DMS 273 treated with DMSO at 0.1 percent for 48 hours (cell line): ENCODE measurements at places on chromosomes 7 and 10.
A peak's percentile ranks its signal among the peaks of the same experiment; 100 is the strongest.

DNA sequence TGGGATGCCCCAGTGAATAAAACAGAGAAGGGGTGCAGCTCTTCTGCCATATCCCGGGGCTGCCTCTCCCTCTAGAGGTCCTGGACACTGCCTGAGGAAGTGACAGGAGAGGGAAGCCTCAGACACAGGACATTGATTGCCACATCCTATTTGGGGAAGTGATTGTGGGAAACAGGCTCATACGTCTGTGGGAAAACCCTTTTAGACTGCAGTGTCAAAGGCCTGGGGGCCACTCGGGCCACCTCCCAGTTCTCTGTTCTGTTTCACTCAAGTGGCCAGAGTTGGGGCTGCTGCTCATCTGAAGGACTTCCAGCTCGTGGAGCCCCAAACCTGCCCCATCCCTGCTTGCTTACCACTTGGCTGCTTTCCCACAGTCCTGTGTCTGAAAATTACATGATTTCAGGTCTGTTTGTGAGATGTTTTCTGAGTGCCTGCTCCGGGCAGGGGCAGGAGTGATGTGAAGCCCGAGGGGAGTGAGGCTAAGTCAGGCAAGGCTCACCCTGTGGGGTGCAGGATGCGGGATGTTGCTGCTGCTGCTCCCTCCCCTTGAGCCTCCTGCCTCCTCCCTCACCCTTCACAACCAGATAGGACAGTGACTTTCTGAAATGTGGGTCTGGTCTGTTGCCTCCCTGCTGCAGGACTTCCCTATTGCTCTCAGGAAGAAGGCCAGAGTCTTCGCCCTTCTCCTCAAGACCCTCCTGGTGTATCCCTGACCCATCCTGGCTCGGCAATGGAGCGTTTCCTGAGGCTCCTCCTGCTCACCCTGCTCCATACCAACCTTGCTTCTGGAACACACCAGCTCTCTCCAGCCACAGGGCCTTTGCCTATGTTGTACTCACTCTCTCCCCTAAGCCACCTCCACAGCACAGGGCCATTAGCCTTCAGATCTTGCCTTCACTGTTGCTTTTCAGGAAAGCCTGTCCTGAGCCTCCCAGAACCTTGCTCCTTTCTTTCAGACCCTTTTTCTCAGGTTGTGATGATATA lies 58.4 kb downstream of the NEURL1 start:
- DNase-seq = no peak

DNA sequence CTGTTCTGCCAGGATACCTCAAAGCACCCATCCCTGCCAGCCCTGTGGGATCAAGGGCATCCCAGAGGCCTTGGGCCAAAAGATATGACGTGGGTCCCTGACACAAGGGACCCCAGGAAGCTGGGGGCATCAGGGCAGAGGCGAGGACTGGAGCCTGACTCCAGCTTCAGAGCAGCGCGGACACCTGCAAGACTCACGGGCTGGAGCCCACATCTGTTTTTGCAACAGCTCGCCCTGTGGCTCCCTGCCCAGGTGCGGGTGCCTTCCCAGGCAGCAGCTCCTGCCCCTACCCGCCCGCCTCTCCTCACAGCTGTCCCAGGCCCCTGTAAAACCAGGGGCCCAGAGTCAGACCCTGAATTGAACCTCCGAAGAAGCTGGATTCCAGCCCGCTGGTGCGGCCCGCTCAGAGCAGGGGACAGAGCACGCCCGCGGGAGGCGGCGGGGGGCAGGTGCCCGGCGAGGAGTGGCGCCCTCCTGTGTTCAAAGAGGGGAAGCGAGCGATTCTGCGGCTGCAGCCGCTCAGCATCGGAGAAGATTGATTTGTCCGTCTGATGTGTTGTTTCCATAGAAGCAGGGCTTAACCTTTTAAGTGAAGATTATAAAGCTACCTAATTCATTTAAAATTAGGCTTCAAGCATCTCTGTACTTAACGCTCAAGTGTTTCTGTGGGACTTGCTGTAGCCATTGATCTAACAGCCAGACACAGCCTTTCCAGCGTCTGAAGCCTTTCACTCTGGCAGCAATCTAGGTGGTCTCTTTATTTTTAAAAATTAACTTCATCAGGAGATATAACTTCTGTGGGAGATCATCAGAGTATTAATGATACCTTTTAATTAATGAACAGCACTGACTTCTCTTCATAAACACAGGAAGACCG lies 88.4 kb downstream of the BEND7 start:
- DNase-seq = peak; percentile 1

- no peak for DNase-seq
Observed at GRCh38 chr10:69317175-69317604, 38.9 kb downstream of the HK1 start.

GRCh38 chr7:116195451-116195850 lies 14.9 kb upstream of the TES start:
- DNase-seq = no peak

GRCh38 chr7:93245525-93246432 lies 13.6 kb downstream of the VPS50 start:
- DNase-seq = no peak

DNA sequence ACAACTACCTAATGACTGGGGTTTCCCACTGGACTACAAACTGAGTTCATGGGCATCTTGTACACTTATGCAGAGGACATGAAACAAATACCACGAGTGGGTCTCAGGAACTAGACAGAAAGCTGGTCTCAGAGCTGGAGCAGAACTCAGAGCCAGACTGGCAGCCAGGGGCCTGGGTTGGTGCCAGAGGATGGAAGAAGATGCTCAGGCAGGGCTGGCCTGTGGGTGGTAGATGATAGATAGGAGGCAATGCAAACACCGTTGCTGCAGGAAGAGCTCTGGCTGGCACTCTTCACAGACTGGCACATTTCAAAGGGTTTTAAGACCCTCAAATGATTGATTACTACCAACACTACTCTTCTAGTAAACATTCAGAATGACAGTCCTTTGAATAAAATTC lies 28.8 kb downstream of the ENO4 start:
- DNase-seq = no peak

DNA sequence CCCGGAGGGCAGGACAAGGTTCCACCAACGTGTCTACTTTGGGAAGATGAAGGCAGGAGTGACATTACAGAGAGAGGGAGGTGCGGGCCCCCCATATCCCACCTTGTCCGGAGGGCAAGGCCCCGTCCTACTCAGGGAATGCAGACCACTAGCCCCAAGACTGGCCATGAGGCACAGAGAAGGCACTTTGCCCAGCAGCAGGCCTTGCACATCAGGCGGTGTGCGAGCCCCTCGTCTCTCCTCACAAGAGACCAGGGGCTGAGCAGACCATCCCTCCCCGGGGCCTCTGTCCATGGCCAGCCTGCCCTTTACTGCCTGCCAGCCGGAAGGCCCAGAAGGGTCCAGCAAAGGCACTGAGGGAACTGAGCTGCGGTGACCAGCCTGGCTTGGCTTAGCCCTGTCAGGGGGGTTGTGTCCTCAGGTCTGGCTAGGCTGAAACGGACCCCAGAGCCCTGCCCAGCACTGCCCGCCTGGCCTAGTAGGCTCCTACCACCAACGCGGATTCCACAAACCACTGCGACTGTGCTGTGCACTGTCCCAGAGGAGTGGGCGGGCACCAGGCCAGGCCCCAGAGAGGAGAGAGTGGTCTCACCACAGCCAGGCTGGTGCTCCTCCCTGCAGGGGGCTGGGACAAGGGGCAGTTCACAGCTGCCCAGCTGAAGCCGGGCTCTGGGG lies 16.7 kb downstream of the CAMK2B start:
- DNase-seq = no peak

- DNase-seq = no peak
Observed at GRCh38 chr7:147033641-147034040, 917.0 kb downstream of the CNTNAP2 start.

DNA sequence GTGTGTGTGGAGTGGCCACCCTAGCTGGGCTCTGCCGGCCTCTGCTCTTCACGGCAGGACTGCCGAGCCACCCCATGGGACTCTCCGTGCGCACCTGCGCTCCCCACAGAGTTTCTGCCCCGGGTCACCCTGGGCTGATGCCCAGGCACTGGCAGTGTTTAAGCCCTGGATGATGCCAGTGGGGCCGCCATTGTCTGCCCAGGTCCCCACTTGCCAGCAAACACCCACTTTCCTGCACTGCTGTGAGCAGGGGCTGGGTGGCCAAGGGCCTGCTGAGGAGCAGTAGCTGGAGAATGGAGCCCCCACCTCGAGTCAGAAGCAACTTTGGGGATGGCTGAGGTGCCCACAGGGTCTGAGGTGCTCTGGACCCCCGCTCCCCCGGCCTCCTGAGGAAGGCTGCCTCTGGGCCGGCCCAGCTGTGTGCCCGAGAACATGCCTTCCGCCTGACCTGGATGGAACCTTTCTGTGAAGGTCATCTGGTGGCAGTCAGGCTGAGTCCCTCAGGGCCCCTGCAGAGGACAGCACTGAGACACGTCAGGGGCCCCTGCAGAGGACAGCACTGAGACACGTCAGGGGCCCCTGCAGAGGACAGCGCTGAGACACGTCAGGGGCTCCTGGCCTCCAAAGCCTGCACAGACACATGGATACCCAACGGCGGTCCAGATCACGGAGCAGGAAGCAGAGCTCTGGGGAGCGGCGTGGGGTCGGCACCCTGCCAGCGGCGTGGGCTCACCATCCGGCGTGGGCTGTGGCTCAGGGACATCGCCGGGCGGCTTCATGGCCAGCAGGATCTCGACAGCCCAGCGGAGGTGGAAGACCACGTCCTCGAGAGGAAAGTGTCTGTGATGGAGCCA lies 62.0 kb downstream of the CFAP46 start:
- no peak for DNase-seq

- DNase-seq = no peak
Observed at GRCh38 chr10:1687190-1687589, 50.1 kb downstream of the ADARB2 start.
